ENCODE measurements at places on chromosomes 12 and 14. TPM values are rescaled to one million over a fixed set of nuclear protein-coding genes. Genes with fewer than 3 reads are reported as not detected.
A peak's percentile ranks its signal among the peaks of the same experiment; 100 is the strongest.

DNA sequence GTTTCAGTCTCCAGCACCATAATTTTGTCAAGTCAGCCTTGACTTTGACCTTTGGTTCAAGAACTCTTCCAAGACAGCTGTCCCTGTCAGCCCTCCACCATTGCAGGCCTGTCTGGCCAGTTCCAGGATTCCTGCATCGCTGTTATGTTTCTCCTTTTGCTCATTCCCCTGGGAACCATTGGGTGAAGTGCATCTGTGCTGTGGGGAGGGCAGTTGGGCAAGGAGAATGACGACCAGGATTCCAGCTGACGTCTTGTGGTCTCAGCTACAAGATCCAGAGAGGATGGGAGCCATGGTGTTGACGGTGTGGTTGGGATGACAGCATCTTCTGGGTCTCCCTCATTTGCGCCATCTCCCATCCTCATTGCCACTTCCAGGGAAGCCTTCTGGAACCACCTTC, 45.9 kb upstream of the SLC24A4 start:
- no peak overlapping the region for H3K4me3 ChIP-seq
- H3K27me3 ChIP-seq = no peaks in the 10 kb centered on the region
- DNase-seq = no peak
- peaks cover 17% of the 10 kb centered on the region for H3K4me1 ChIP-seq
- no peak overlapping the region for H3K27ac ChIP-seq

GRCh38 chr12:104416136-104416535, 40.6 kb upstream of the CHST11 start:
- H3K27me3 ChIP-seq = no peaks in the 10 kb centered on the region
- peaks cover 18% of the 10 kb centered on the region for H3K4me1 ChIP-seq
- H3K4me3 ChIP-seq = no peak overlapping the region
- DNase-seq = no peak

GRCh38 chr14:68544081-68544892, 248.6 kb downstream of the ZFP36L1 start:
- H3K4me1 ChIP-seq = peaks cover 3% of the 10 kb centered on the region
- H3K36me3 ChIP-seq = no peaks in the 10 kb centered on the region
- no peak overlapping the region for H3K4me3 ChIP-seq
- H3K27ac ChIP-seq = no peak overlapping the region
- H3K27me3 ChIP-seq = no peaks in the 10 kb centered on the region

GRCh38 chr12:123243671-123244262, 10.5 kb downstream of the MTRFR start:
- peaks cover 50% of the 10 kb centered on the region for H3K36me3 ChIP-seq
- DNase-seq = no peak
- no peak overlapping the region for H3K27ac ChIP-seq
- H3K4me3 ChIP-seq = no peak overlapping the region
- no peaks in the 10 kb centered on the region for H3K27me3 ChIP-seq
- H3K4me1 ChIP-seq = peaks cover 62% of the 10 kb centered on the region

DNA sequence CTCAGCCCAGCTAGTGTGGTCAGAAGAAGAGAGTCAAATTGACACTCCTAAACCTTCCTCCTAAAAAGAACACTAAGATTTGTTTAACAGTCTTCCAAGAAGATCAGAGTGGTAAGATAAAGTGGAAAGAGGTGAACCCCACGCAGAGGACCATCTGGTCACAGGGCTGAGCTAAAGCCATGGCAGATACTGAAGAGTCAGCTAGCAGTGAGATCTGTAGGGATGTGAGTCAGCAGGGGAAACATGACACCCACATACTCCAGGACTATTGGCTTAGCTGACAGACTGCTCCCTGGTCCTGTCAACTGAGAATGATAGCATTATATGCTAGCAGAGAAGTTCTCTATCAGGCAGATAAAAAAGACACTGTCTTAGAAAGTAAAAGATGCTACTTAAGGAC, 269.4 kb upstream of the ALG10 start:
- no peak overlapping the region for H3K4me3 ChIP-seq
- H3K4me1 ChIP-seq = no peaks in the 10 kb centered on the region
- H3K27ac ChIP-seq = no peak overlapping the region
- H3K36me3 ChIP-seq = no peaks in the 10 kb centered on the region
- no peak for DNase-seq

DNA sequence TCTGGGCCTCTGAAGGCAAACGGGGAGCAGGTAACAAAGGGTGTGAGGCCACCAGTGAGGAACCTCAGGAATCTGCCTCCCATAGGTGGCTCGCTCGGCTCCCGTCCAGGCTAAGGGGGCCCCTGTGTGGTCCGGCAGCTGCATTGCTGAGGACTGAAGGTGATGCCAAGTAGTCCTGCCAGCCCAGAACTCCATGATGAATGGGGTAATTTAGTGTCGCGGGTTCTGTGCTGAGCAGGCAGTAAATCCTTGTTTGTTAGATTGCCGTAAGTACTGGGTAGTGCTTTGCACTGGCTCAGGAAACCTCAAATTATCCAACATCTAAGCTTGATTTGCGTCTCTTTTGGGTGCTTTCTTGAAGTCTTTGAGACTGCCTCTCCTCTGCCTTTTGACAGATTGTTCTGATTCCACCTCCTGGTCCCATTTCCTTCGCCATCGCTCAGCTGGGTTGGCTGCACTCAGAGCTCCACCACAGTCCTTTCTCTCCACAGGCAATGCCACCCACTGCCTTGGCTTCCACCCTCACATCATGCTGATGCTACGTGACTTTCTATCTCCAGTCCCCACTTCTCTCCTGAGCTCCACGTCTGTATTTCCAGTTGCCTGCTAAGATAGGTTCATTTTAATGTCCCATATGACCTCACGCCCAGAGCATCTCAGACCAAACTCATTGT, 392.0 kb downstream of the FUT8 start:
- H3K4me3 ChIP-seq = no peak overlapping the region
- no peaks in the 10 kb centered on the region for H3K36me3 ChIP-seq
- peaks cover 4% of the 10 kb centered on the region for H3K4me1 ChIP-seq
- no peak overlapping the region for H3K27ac ChIP-seq
- H3K27me3 ChIP-seq = no peaks in the 10 kb centered on the region

- H3K4me1 ChIP-seq = no peaks in the 10 kb centered on the region
- H3K27me3 ChIP-seq = peaks cover 9% of the 10 kb centered on the region
- H3K4me3 ChIP-seq = no peak overlapping the region
- DNase-seq = no peak
Measured at GRCh38 chr12:108307006-108307405, 32.1 kb downstream of the CMKLR1 start.

GRCh38 chr12:111773801-111774551, 7.2 kb downstream of the ALDH2 start:
- no peaks in the 10 kb centered on the region for H3K36me3 ChIP-seq
- H3K4me3 ChIP-seq = no peak overlapping the region
- H3K27me3 ChIP-seq = peaks cover 4% of the 10 kb centered on the region
- H3K27ac ChIP-seq = no peak overlapping the region
- DNase-seq = no peak

GRCh38 chr12:5177096-5177495, 133.4 kb downstream of the KCNA5 start:
- no peak overlapping the region for H3K27ac ChIP-seq
- H3K27me3 ChIP-seq = peaks cover 10% of the 10 kb centered on the region
- no peak overlapping the region for H3K4me3 ChIP-seq
- H3K4me1 ChIP-seq = no peaks in the 10 kb centered on the region
- H3K36me3 ChIP-seq = no peaks in the 10 kb centered on the region

DNA sequence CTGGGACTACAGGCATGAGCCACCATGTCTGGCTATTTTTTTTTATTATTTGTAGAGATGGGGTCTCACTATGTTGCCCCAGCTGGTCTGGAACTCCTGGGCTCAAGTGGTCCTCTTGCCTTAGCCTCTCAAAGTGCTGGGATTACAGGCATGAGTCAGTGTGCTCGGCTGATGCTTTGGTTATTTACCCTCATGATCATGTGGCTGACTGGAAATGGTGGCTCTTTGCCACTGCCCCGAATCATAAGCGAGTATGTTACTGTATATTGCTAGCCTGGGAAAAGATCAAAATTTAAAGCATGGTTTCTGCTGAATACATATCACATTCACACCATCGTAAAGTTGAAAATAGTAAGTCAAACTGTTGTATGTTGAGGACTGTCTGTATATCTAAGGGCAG, 101.1 kb downstream of the RGS6 start:
- H3K4me3 ChIP-seq = no peak overlapping the region
- peaks cover 9% of the 10 kb centered on the region for H3K27me3 ChIP-seq

GRCh38 chr14:81465507-81466228, 65.5 kb upstream of the STON2 start:
- no peaks in the 10 kb centered on the region for H3K27me3 ChIP-seq
- H3K4me1 ChIP-seq = peaks cover 21% of the 10 kb centered on the region
- no peaks in the 10 kb centered on the region for H3K36me3 ChIP-seq
- peak overlapping the region; percentile 41 for H3K4me3 ChIP-seq

- DNase-seq = no peak
- no peak overlapping the region for H3K4me3 ChIP-seq
- no peak overlapping the region for H3K27ac ChIP-seq
- H3K27me3 ChIP-seq = peaks cover 5% of the 10 kb centered on the region
- H3K36me3 ChIP-seq = no peaks in the 10 kb centered on the region
Measured at GRCh38 chr14:106665814-106666213, 1139.4 kb downstream of the TMEM121 start.

DNA sequence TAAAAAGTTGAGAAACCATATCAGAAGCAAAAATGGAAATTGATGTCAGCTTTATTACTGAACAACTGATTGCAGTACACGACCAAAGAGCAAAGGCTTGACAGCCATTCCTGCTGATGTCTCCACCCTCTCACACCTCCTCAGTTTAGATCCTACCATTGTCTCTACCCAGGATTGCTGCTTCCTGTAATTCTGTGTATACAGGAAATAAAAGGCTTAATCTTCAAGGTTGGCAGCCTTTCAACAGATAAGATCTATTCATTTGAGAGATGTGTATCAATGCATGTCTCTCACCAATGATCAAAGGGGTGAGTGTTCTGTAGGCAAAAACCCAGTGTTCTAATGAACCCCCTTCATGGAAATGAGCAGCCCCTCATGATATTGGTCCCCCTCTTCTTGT, 27.0 kb downstream of the SLCO1C1 start:
- H3K36me3 ChIP-seq = no peaks in the 10 kb centered on the region
- H3K4me1 ChIP-seq = no peaks in the 10 kb centered on the region
- no peak for DNase-seq

DNA sequence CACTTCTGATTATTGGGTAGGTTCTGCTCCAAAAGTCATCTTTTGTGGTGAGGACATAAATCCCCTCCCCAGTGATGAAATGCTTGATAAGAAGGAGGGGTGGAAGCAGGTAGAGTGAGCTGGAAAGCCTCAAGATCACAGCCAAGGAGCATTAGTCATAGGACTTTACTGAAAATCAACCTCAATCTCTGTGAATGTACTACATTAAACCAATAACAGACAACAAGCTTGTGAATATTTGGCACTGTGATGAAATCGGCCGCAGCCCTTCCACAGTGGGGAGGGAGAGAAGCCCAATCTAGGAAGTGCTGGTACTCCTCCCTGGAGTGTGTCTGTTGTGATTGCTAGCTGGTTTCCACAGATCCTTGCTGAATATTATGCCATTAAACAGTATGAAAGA, 41.2 kb upstream of the PTCSC3 start:
- no peak overlapping the region for H3K4me3 ChIP-seq
- peak; percentile 7 for DNase-seq
- no peak overlapping the region for H3K27ac ChIP-seq
- H3K27me3 ChIP-seq = peaks cover 20% of the 10 kb centered on the region
- no peaks in the 10 kb centered on the region for H3K36me3 ChIP-seq

GRCh38 chr12:2035431-2036055, 17.2 kb upstream of the CACNA1C start:
- H3K27ac ChIP-seq = no peak overlapping the region
- peaks cover 10% of the 10 kb centered on the region for H3K4me1 ChIP-seq
- H3K27me3 ChIP-seq = peaks cover 12% of the 10 kb centered on the region
- H3K4me3 ChIP-seq = peak overlapping the region; percentile 59

GRCh38 chr14:64324895-64325294, 30.7 kb upstream of the ESR2 start:
- H3K4me3 ChIP-seq = no peak overlapping the region
- H3K4me1 ChIP-seq = no peaks in the 10 kb centered on the region
- no peaks in the 10 kb centered on the region for H3K36me3 ChIP-seq
- H3K27me3 ChIP-seq = peaks cover 9% of the 10 kb centered on the region
- DNase-seq = no peak
- no peak overlapping the region for H3K27ac ChIP-seq

Gene TSPAN19
- not detected for total RNA-seq

Gene AQP6
- not detected for total RNA-seq

Gene DTX3
- total RNA-seq = 16.2 TPM

Gene DDX54
- 114 TPM for total RNA-seq

Gene TAS2R42
- not detected for total RNA-seq

Gene CLEC2A
- not detected for total RNA-seq

Gene GUCY2C
- total RNA-seq = not detected

Gene POMT2
- 14.5 TPM for total RNA-seq

Gene PTPRO
- total RNA-seq = 0.17 TPM

Gene SPATS2
- total RNA-seq = 9.6 TPM

Gene SLC16A7
- total RNA-seq = 27.5 TPM

All from activated naive CD4-positive, alpha-beta T cell treated with anti-CD3 and anti-CD28 coated beads for 36 hours (primary cell).